ENCODE measurements at places on chromosomes 2 and 18. TPM values are rescaled to one million over a fixed set of nuclear protein-coding genes. Genes with fewer than 3 reads are reported as not detected.

DNA sequence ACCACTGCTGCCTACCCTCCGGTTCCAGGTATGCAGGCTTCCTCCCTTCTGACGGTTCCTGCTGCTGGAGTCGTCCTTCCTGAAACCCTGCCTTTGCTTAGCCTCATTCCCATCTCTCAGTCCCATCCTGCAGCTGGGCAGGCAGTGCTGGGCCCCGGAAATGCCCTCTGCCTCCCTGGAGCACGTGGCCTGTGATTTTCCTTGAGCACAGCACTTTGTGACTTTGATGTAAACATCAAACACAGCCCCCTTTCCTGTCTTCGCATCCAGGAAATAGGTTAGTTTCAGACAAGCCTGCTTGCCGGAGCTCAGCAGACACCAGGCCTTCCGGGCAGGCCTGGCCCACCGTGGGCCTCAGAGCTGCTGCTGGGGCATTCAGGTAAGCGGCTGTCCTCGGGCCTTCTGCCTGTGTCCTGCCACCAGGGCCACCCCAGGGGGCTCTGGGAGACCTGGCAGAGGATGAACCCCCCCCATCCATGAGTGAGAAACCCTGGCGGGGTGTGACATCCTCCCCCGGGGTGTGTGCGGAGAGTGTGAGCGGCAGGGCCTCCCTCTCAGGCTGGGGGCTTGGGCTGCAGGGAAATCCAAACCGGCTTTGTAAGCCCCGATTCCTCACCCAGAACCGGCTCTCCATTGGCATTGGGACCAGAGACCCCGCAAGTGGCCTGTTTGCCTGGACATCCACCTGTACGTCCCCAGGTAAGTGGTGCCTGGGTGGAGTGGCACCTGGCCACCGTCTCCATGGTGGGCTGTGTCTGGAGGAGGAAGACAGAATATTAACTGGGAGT is at the start of gene ZAP70:
TSS of gene ZAP70 (plus strand) at position 281 of the 788 bp plus-strand sequence. CDS start 10,461 bp downstream, outside the sequence.
- H3K36me3 ChIP-seq: peaks cover 5% of the 10 kb centered on the region
- H3K4me3 ChIP-seq: peak within 1 kb of the TSS; percentile 90
- H3K27me3 ChIP-seq: no peaks in the 10 kb centered on the region
- peak within 1 kb of the TSS; percentile 91 for H3K27ac ChIP-seq
- H3K4me1 ChIP-seq: peaks cover 84% of the 10 kb centered on the region

DNA sequence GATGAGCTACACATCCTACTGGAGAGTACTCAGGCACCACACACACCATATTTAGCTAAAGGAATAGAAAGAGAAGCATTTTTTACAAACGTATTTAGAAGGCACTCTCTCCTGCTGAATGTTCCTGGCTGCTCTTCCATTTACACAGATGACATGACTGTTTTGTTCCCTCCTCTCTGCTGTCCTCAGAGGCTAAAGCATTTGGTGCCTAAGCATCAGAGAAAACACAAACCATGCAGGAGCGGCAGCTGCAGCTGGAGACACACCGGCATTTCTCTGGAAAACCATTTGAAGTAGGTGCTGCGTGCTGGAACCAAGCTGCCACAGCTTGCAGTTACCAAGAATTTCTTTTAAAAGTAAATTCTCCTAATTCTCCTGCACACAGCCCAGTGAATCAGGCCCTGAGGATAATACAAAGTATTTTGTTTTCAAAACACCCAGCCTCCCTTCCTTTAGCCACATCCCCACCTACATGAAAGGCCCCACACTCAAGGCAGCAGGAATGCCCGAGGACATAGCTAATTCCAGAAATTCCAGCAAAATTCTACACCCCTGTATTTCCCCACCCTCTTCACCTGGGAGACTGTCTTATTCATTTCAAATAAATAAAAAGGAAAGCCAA is 488.9 kb upstream of the SOX11 start:
- DNase-seq: no peak
- no peaks in the 10 kb centered on the region for H3K4me1 ChIP-seq
- no peaks in the 10 kb centered on the region for H3K27me3 ChIP-seq
- H3K36me3 ChIP-seq: no peaks in the 10 kb centered on the region
- no peak overlapping the region for H3K4me3 ChIP-seq
- no peak overlapping the region for H3K27ac ChIP-seq

GRCh38 chr2:222842491-222843174 is 18.2 kb upstream of the ACSL3 start:
- no peaks in the 10 kb centered on the region for H3K4me1 ChIP-seq
- no peaks in the 10 kb centered on the region for H3K36me3 ChIP-seq
- H3K27me3 ChIP-seq: no peaks in the 10 kb centered on the region
- H3K4me3 ChIP-seq: no peak overlapping the region
- DNase-seq: no peak
- H3K27ac ChIP-seq: no peak overlapping the region

The PSTPIP2 gene
- 10.9 TPM for polyA plus RNA-seq

The DGUOK gene
- polyA plus RNA-seq: 199 TPM

The HTRA2 gene
- polyA plus RNA-seq: 25.7 TPM

Data from CD4-positive, alpha-beta memory T cell (primary cell).